ENCODE measurements at places on chromosomes 16 and 17. TPM values are rescaled to one million over a fixed set of nuclear protein-coding genes. Genes with fewer than 3 reads are reported as not detected.

PYY gene
- not detected for total RNA-seq

CA10 gene
- total RNA-seq = not detected

CRYM gene
- 6.7 TPM for total RNA-seq

AANAT gene
- total RNA-seq = not detected

DOK4 gene
- total RNA-seq = 53.4 TPM

CRISPLD2 gene
- total RNA-seq = 81.0 TPM

TMIGD1 gene
- not detected for total RNA-seq

JPH3 gene
- total RNA-seq = not detected

SPNS2 gene
- 48.2 TPM for total RNA-seq

TMEM114 gene
- total RNA-seq = not detected

GP1BA gene
- total RNA-seq = 0.67 TPM

CDK3 gene
- 3.6 TPM for total RNA-seq

PDIA2 gene
- 0.52 TPM for total RNA-seq

TPSD1 gene
- total RNA-seq = 14.0 TPM

HAS3 gene
- 4.5 TPM for total RNA-seq

ABCC12 gene
- not detected for total RNA-seq

SCARF1 gene
- 58.5 TPM for total RNA-seq

HCRT gene
- total RNA-seq = not detected

Measured in upper lobe of left lung (tissue), 6 donors.